ENCODE measurements at places on chromosomes 2 and 18. TPM values are rescaled to one million over a fixed set of nuclear protein-coding genes. Genes with fewer than 3 reads are reported as not detected.

Gene SP140
- 1.3 TPM for total RNA-seq

Gene DES
- total RNA-seq: not detected

Gene RNF125
- total RNA-seq: 8.9 TPM

Gene TRABD2A
- 0.27 TPM for total RNA-seq

Gene CBLN2
- not detected for total RNA-seq

Gene NYAP2
- total RNA-seq: under 0.01 TPM

Gene ALKAL2
- total RNA-seq: not detected

Gene ALLC
- not detected for total RNA-seq

Gene ACADL
- not detected for total RNA-seq

Gene CETN1
- not detected for total RNA-seq

Gene ZNF638
- 83.7 TPM for total RNA-seq

Gene KIAA2012
- total RNA-seq: not detected

Gene GBX2
- total RNA-seq: not detected

Gene PARD6G
- total RNA-seq: under 0.01 TPM

Gene UGT1A1
- not detected for total RNA-seq

Gene TUBA4B
- total RNA-seq: not detected
